ENCODE measurements at places on chromosomes 7 and 10. TPM values are rescaled to one million over a fixed set of nuclear protein-coding genes. Genes with fewer than 3 reads are reported as not detected.

GRCh38 chr7:66800591-66800990 lies 60.1 kb downstream of the RABGEF1 start:
- no peak for DNase-seq

DNA sequence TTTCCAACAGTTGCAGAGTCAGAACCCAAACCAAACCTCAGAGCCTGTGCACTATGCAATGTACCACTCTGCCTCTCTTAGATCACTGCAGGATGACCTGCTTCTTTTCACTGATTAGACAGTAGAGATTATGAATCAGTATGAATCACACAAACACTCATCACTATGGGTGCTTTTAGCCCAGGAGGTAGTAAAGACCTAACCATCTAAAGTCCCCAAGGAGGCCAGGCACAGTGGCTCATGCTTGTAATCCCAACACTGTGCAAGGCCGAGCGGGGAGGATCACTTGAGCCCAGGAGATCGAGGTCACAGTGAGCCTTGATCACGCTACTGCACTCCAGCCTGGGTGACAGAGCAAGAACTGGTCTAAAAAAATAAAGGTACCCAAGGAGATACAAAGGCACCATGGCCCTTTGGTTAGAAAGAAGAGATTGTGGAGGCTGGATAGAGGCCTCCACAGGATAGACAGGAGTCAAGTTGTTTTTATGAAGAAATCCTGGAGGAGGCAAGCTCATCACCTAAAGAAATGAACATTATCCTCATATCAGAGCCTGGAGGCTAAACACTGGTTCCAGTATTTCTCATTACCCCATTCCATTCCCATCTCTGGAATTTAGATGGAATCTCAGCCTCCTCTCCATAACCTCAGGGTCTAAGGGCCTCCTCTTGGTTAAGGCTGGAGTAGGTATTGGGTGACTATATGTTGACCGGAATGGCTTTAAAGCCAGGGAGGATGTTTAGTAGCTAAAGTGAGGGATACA lies 12.9 kb downstream of the SEC31B start:
- DNase-seq, result peak; percentile 85

Gene SEMA3E
- total RNA-seq, result 0.13 TPM

DNA sequence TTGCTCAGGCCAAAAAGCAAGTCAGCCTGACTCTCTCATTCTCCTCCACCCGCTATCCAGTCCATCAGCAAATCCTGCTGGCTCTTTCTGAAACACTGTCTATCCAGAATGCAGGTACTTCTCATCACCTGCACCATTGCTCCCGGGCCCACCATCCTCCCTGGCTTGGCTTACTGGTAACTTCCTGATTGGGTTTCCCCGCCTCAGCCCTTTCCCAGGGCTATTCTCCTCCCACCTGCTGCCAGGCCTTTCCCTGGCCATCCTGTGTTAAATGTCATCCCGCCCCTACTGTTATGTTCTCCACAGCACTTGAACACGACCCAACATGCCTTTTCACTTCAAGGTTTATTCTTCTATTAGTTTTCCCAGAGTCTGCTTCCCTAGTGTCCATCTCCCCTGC lies 124.0 kb downstream of the CNNM2 start:
- DNase-seq, result peak; percentile 69

Gene ASIC3
- total RNA-seq, result under 0.01 TPM

Data from bronchial epithelial cell (primary cell).